ENCODE measurements at places on chromosomes 5 and 9.

- no peak for DNase-seq
Observed at GRCh38 chr5:36214436-36214835, 27.3 kb downstream of the NADK2 start.

GRCh38 chr5:140632366-140633020, 482 bp downstream of the CD14 start:
- DNase-seq = no peak

DNA sequence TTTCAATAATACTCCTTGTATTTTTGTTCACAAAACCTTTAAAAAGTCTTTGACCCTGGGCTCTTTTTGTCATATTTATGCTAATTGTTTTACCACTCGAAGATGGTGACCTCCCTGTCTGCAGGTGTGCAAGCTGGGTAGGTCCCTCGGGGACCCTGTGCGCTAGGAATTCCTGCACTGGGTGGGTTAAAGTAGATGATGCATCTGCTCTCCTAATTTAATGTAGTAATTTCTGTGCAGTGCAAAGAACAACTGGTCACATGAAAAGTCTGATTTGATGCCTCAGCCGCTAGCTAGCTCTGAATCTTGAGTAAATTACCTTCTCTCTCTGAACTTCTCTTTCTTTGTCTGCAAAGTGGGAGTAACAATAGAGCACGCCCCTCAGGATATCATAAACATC, 139.1 kb upstream of the OTULINL start:
- DNase-seq = no peak

DNA sequence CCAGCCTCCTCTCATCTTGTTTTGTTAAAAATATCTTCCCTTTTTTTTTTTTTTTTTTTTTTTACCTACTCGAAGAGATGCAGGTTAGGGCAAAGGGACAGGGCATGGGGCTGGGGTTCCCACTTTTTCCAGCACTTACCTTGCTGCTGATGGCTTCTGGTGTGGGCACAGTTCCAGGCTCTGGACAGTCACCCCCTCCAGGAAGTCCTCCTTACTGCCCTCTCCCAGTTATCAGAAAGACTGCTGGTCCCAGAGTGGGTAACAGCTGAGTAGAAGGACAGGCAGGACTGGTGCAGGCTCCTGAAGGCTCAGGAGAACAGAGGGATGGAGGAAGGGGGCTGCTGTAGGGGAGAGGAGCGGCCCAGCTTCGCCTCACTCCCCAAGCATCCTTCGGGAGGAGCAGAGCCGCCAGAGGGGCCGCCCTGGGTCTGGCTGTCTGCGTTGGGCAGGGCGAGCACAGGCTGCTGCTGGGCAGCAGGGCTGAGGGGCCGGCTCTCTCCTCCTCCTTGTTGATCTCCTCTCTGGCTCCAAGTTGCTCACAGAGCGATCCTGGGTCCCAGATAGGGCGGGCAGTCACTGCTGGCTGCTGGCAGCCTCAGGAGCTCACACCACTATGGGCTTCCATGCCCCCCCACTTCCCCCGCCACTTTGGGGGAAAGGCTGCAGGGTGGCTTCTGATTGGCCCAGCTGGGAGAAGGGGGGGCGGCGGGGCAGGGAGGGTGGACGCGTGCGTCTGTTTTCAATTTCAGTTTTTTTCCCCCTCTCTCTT, at the start of gene PDGFRB:
TSS of gene PDGFRB (minus strand) at position 588 of the 769 bp plus-strand sequence. CDS start 18,798 bp downstream, outside the sequence.
- DNase-seq = no peak

- no peak for DNase-seq
Observed at GRCh38 chr5:115084246-115084793, 85.4 kb downstream of the TRIM36 start.

GRCh38 chr5:74326571-74327338, 313.8 kb downstream of the ENC1 start:
- no peak for DNase-seq

GRCh38 chr9:109258481-109259302, 62.2 kb downstream of the EPB41L4B start:
- peak; percentile 36 for DNase-seq

- DNase-seq = no peak
Observed at GRCh38 chr5:57524348-57525060, 41.9 kb upstream of the ACTBL2 start.

DNA sequence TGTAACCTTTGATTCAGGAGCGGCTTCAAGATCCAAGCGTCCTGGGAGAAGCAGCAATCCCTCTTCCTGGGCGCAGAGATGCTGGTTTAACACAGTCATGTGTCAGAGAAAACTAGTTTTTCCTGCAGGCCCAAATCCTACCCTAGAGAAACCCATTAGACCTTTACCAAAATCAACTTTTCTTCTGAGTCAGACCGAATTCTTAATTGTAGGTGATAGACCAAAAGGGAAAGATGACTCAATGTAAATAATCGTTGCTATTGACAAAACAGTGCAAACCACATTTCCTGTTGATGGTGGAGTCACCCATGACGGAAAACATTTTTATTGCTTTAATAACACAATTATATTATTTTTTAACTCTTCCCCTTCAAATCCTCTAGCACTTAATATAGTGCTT, 40.1 kb downstream of the SLC1A1 start:
- DNase-seq = no peak

DNA sequence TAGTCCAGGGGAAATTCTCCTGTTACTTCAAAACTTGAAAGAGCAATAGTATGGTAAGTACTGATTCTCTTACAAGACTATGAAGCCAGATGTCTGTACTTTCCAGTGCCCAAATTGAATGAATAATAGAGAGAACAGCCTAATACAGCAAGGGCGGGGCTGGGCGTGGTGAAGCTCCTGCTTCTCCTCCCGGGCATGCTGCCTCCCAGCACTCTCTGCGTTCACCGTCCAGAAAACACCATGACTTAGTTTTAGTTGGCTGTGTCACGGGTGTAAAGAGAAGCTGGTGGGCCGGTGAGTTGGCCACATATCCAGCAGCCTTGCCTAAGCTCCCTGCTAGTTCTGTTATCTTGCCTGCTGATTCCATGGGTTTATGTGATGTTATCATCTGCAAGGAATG, 40.7 kb upstream of the ADAMTS2 start:
- DNase-seq = no peak

DNA sequence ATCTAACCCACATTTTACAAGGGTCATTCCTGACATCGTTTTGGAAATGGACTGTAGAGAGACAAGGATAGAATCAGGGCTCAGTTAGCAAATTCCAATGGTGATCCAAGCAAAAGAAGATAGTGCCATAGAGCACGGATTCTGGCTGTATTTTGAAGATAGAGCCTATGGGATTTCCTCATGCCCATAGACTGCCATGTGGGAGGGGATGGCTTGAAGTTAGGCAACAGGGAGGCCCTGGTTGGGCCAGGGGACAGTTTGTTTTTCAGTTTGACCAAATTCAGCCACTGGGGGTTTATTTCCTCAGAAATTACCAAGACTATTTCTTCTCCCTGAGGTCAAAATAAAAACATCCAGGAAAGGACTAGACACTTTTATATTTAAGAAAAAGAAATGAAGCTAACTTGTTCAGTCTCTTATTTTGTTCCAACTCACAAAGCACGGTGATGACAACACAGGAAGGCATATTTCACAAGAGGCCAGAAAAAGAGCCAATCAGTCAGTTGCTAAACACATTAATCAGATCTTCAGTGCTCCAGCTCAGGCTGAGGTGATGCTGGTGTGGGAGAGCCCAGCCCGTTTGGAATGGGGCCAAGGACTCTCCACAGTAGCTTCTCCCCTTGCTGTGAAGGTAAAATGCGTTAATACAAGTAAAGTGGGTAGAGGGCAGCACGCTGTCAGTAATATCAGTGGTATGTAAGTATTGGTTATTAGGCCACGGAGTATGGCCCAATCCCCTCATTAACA, 4.4 kb upstream of the DCTN4 start:
- no peak for DNase-seq

DNA sequence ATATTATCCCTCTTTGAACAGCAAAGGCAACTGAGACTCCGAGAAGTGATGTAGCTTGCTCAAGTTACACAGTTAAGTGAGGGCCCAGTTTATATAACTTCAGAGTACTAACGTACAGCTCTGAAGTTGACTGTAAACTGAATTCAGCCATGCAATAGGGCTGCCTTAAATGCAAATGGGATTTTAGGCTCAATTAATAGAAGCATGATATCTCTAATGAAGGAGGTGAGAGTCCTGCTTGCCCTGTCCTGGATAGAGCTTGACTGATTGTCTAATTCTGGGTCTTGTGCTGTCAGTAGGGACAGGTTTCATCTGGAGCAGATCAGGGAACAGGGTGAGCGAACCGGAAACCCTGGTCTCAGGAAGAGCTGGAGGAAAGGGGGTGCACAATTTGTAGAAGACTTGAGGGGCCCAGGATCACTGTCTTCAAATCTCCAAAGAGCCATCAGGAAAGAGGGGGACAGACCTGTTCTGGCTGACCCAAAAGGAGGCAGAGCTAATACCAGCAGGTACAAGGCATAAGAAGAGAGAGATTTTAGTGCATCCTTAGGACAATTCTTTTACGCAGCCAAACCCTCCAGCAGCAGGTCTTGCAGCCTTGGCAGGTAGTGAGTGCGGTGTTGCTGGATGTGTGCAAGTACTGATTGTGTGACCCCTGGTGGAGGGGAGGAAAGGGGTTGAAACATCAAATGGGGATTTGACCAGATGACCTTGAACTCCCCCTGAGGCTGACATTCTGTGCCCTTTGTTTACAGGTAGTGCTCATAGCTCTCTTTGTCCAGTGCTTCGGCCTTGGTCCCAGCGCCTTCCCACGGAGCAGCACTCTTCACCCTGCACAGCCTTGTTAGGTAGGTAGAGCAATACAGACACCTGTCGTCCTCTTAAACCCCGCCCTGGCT, 13.0 kb downstream of the GSN start:
- DNase-seq = no peak

- DNase-seq = peak; percentile 6
Observed at GRCh38 chr5:95644351-95645042, 2.1 kb upstream of the RFESD start.

DNA sequence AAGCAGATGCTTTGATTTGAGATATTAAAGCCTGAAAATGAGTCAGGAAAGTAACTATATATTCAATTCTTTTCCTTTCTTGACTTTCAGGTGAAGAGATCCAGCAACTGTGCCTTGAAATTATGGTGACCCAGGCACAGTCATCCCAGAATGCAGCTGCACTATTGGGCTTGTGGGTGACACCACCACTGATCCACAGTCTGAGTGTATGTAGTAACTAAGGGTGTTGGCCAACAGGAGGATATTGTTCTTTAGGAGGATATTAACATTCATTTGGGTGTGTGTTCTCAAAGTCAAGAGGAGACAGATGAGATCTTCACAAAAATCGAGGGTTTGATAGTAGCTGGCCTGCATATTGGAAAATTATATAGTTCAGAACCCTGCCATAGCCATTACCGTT, 53.2 kb downstream of the HACD4 start:
- no peak for DNase-seq

DNA sequence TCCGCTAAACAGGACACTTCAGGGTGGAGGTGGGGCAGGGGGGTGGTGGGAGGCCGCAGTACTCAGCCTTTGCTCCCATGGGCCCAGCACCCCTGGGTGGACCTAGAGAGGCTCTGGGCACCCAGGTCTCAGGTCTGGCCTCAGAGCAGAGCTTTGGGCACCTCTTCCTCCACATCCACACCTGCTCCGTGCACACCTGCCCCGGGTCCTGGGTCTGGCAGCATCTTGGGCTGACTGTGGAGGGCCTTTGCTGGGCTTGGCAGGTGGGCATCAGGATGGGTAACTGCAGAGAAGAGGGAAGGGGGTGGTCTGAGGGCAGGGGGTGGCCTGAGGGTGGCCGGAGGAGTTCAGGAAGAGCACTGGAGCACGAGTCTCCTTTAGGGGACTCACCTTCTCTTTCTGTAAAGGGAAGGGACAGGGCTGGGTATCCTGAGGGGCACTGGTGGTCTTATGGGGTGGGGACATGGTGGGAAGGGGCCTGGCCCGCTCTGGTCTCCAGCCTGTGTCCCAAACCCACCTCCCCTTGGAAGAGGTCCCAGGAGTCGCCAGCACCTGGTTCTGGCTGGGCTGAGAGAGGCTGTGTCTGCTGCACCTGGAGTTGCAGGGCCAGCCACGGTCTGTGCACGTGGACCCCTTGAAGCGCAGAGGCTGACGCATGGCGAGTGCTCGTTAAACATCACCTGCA, 106.7 kb upstream of the IER5L start:
- no peak for DNase-seq

DNA sequence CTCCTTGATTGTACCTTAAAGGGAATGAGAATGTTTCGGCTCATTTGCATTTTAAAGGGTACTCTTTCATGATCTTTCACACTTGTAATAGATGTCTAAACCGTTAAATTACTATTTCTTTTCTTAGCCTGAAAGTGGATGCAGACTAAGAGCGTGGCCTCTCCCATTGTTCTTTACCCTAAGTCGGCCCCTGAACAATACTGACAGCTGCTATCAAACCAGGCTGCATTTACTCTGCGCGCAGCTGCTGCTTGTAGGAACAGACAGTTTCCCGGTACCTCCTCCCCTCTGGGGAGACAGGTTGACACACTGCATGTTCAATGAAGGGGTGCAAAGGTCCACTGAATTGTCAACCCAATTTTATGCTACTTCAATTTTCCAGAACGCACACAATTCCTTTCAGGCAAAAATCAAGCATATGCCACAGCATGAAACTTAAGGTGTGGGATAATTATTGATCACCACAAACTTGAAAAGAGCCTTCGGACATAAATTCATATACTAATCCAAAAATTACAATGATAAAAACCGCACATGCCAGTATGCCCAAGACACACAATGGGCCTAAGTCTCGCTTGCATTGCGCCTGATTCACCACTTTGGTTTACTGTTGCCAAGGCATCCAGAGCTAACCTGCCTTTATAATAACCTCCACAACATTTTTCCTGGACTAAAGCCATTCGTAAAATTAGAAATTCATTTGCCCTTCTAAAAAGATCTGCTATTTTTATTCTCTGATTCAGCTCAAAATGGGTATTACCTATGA, 39.7 kb downstream of the TLE1 start:
- DNase-seq = no peak

GRCh38 chr9:131320031-131320685, 30.6 kb downstream of the PLPP7 start:
- no peak for DNase-seq

GRCh38 chr9:127644146-127644827, 32.2 kb downstream of the STXBP1 start:
- no peak for DNase-seq

GRCh38 chr9:80874276-80874675, 815.1 kb downstream of the TLE1 start:
- DNase-seq = no peak

All from NCI-H1417 treated with DMSO at 0.1 percent for 48 hours (cell line).